ENCODE measurements at places on chromosomes 2 and 18. TPM values are rescaled to one million over a fixed set of nuclear protein-coding genes. Genes with fewer than 3 reads are reported as not detected.
A peak's percentile ranks its signal among the peaks of the same experiment; 100 is the strongest.

GRCh38 chr2:42337356-42337820 lies 23.6 kb downstream of the COX7A2L start:
- peaks cover 20% of the 10 kb centered on the region for H3K36me3 ChIP-seq
- H3K4me3 ChIP-seq: no peak overlapping the region

DNA sequence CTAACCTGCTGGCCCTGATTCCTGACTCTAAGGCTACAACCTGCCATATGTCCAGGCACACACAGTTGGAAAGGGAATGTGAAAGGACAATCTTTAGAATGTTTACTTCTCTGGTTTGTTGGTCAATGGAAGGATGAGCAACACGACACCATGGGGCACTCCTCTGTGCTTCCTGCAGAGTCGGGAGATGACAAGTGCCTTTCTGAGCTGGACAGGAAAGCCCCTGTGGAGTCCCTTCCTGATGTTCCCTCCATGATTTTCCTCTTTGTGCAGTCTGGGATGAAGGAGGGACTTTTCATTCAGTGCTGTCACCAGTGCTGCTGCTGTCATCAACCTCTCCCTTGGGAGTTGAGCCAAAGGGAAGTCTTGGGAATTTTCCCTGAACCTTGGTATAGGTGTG lies 22.6 kb upstream of the SERPINB7 start:
- no peaks in the 10 kb centered on the region for H3K36me3 ChIP-seq
- H3K27me3 ChIP-seq: no peaks in the 10 kb centered on the region
- no peak overlapping the region for H3K27ac ChIP-seq
- no peak for DNase-seq
- H3K4me1 ChIP-seq: no peaks in the 10 kb centered on the region

GRCh38 chr18:26255695-26256622 lies 29.7 kb downstream of the TAF4B start:
- H3K27ac ChIP-seq: no peak overlapping the region
- H3K4me1 ChIP-seq: no peaks in the 10 kb centered on the region
- no peak for DNase-seq
- no peaks in the 10 kb centered on the region for H3K27me3 ChIP-seq

GRCh38 chr2:27959496-27959895 lies 69.0 kb downstream of the BABAM2 start:
- H3K4me3 ChIP-seq: no peak overlapping the region
- H3K27ac ChIP-seq: no peak overlapping the region

DNA sequence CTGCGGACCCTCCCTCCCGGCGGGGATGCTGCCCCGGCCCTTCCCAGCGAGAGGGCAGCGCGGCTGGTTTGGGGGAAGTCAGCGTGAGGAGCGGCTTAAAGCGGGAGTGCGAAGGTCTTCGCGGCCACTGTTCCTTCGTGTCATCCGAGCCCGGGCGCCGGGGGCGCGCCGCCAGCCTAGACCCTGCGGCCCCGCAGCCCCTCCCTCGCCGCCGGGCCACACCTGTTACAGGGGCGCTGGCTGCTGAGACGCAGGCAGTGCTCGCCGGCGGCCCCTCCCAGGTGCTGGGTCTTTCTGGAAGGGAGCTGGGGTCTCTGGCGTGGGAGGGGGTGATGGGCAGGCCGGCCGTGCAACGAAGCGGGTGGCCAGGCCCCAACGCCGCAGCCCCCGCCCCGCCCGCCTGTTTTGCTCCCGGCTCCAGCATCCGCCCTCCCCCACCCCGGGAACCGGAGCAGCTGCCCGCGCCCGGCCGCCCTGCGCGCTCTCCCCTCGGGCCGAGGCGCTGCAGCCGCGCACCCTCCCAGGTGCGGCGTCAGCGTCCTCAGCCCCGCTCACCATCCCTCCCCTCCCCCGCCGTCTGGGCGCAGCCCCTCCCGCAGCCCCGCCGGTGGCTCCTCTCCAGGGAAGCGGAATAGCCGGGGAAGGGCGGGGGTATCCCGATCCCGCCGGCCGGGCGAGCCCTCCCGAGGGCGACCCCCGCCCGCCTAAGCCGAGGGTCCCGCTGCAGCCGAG lies 727 bp downstream of the KIF1A start:
- H3K27ac ChIP-seq: no peak overlapping the region
- H3K4me1 ChIP-seq: peaks cover 18% of the 10 kb centered on the region
- H3K4me3 ChIP-seq: peak overlapping the region; percentile 57
- H3K36me3 ChIP-seq: no peaks in the 10 kb centered on the region
- no peak for DNase-seq

DNA sequence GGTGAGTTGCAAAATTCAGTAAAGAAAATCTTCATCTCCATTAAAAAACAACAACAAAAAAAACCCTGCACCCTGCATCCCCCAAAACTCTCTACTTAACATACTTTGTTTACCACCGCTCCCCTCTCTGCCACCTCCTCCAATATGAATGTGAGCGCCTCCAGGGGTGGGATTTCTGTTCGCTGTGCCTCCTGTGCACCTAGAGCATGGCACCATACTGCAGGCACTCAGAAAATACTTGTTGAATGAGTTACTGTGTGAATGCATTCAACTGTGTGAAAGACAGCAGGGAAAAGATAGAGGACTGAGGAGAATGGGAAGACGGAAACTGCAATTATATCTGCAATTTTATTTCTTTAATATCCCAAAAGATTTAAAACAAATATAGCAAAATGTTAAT lies 4.5 kb downstream of the CEBPZ start:
- no peak overlapping the region for H3K4me3 ChIP-seq
- DNase-seq: no peak
- no peak overlapping the region for H3K27ac ChIP-seq
- no peaks in the 10 kb centered on the region for H3K27me3 ChIP-seq
- H3K36me3 ChIP-seq: peaks cover 15% of the 10 kb centered on the region
- H3K4me1 ChIP-seq: peaks cover 36% of the 10 kb centered on the region

- no peaks in the 10 kb centered on the region for H3K36me3 ChIP-seq
- no peaks in the 10 kb centered on the region for H3K27me3 ChIP-seq
- H3K4me1 ChIP-seq: no peaks in the 10 kb centered on the region
- no peak for DNase-seq
Observed at GRCh38 chr18:26948703-26949102, 83.2 kb upstream of the AQP4 start.

- H3K4me3 ChIP-seq: peak overlapping the region; percentile 60
- peak overlapping the region; percentile 87 for H3K27ac ChIP-seq
- H3K36me3 ChIP-seq: no peaks in the 10 kb centered on the region
- DNase-seq: peak; percentile 59
- H3K4me1 ChIP-seq: peaks cover 17% of the 10 kb centered on the region
Observed at GRCh38 chr2:237581751-237582746, 8.5 kb downstream of the RAB17 start.

DNA sequence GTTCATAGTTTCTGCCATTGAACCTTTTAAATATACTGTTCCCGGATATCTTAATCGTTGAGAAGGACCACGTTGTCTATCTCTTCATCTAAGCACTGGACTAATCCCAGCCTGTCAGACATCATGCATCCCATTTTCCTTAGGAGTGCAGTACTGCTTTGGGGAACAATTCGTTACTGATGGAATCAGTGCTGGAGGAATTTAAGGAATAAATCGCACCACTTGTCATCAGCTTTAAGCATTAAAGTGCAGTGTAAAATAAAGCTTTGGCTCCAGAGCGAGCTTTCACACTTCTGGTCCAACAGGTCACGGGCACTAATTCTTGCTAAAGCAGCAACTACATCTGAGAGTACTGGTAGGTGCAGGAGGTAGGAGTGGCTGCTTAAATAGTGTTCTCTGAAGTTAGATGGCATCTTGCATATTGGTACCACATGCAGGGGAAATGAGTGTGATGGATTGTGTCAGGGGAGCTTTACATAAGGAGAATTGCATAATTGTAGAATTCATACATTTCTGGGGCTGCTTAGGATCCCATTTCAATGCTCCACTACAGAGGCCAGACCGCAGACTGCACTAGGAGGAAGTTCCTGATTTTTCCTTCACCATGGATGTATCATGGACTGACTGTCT lies 105.7 kb upstream of the RASGRP3 start:
- peaks cover 29% of the 10 kb centered on the region for H3K36me3 ChIP-seq
- no peaks in the 10 kb centered on the region for H3K27me3 ChIP-seq
- no peak overlapping the region for H3K4me3 ChIP-seq
- H3K27ac ChIP-seq: peak overlapping the region; percentile 41

DYNC2LI1 gene
- total RNA-seq: 32.9 TPM

OST4 gene
- 147 TPM for total RNA-seq

VSNL1 gene
- total RNA-seq: not detected

LYPD6 gene
- total RNA-seq: 0.28 TPM

MC4R gene
- not detected for total RNA-seq

CNGA3 gene
- not detected for total RNA-seq

Measured in thoracic aorta (tissue), 2 donors.